ENCODE measurements at places on chromosomes 12 and 14. TPM values are rescaled to one million over a fixed set of nuclear protein-coding genes. Genes with fewer than 3 reads are reported as not detected.
A peak's percentile ranks its signal among the peaks of the same experiment; 100 is the strongest.

The MGAT4C gene
- total RNA-seq = 1.1 TPM

The KRT85 gene
- total RNA-seq = not detected

The TMEM119 gene
- 1.9 TPM for total RNA-seq

The ACOT6 gene
- total RNA-seq = not detected

The CCDC177 gene
- total RNA-seq = not detected

The SERPINA5 gene
- 1.7 TPM for total RNA-seq

The CLEC4C gene
- not detected for total RNA-seq

DNA sequence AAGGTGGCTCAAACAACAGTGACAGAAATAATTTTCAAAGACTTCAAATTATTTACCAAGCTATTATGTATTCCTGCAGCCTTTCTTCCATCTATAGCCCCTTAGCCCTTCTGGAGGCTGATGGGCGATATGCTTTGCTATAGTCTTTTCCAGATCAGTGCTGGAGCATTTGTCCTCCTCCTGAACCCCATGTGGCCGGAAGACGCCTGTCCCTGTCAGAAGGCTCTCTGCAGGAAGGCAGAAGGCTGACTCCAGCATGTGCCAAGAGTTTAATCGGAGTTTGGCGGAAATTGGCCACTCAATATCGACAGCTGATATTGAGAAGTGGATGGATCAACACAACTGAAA, 49.3 kb upstream of the MAX start:
- no peak for DNase-seq

- DNase-seq = peak; percentile 89
Observed at GRCh38 chr12:2613326-2614073, 181.3 kb upstream of the FKBP4 start.

DNA sequence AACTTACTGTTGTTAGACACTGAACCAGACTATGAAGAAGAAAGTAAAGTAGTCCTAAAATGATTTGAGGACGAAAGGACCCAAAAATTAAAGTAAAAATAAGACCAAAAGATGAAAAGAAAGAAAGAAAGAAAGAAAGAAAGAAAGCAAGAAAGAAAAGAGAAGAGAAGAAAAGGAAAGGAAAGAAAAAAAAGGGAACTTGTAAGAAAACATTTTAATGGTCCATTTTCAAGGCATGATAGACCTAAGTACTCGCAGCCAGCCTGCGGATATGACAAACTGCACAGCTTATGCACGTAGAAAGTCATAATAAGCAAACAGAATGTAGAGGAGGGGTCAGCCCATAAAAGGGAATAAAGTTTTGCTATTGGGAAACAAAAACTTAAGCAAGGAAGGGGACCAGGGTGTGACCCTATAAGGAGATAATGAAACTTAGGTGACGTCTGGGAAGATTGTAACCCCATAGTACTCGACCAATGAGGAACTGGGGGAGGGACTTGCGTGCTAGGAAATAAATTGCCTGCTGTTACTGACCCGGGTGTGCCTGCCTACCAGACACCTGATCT, 59.7 kb downstream of the APOBEC1 start:
- DNase-seq = no peak

- DNase-seq = no peak
Observed at GRCh38 chr12:85352016-85352415, 72.0 kb downstream of the ALX1 start.

DNA sequence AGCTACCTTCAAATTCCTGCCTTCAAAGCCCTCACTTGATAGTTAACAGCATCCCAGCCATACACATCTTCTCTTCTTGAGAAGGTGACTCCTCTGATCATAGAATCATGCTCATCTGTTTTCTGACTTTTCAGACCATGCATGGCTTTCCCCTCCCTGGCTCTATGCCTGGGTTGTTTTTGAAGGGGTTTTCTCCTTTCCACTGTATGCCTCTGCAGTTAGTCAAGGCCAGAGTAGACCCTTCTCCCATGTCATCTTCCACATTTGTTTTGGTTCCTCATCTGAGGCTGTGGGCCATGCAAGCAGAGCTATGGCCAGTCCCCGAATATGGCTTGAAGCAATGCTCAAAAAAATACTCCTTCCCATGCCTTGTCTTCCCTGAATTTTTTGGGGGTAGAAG, 14.3 kb upstream of the MCRS1 start:
- DNase-seq = no peak

Measured in H4 (cell line).